Head of caudate nucleus (tissue), 42 donors: ENCODE measurements at places on chromosomes 16 and 17.

DNA sequence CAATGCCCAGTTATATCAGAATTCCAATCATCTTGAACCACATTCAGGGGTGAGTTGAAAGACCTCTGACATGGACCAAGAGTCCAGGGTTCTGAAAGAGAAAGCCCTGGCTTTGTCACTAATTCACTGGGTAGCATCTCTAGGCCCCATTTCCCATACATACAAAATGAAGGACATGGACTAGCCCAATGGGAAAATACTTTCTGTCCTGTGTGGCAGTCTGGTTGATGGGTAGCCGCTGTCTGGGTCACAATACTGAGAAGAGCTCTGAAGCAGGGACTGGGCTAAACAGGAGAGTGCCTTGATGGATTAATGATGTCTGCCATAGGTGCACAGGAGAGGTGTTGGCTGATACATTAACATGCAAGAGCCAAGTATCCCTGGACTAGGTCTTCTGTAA lies 214.3 kb downstream of the RAB11FIP4 start:
- no peak for DNase-seq

- peak; percentile 85 for DNase-seq
Measured at GRCh38 chr16:71230122-71230845, at the start of gene HYDIN. TSS of gene HYDIN (minus strand) at chr16:71230722. CDS start at chr16:71186895, 43,827 bp downstream.

GRCh38 chr16:68752602-68753001 lies 15.5 kb downstream of the CDH1 start:
- no peak for DNase-seq

- DNase-seq: no peak
Measured at GRCh38 chr16:22614271-22614947, 103.7 kb downstream of the NPIPB5 start.

DNA sequence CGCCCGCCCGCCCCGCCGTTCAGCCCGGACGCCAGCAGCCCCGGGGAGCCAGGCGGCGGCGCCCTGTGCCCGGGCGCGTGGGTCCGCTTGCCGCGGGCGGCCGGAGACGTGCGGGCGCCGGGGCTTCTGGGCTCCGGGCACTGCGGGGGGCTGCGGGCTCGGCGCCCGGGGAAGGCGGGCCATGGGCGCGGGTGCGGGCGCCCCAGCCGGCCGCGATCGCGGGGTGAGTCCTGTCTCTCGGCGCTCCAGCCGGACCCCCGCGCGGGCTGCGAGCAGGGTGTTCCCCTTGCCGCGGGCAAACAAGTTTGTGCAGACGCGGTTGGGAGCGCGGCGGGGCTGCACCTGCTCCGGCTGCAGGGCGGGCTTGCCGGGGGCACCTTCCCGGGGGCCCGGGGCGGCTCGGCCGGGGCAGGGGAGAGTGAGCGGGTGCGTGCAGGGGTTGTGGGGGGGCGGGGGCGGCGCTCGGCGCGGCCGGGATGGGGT lies 292 bp downstream of the WSCD1 start:
- peak; percentile 24 for DNase-seq

DNA sequence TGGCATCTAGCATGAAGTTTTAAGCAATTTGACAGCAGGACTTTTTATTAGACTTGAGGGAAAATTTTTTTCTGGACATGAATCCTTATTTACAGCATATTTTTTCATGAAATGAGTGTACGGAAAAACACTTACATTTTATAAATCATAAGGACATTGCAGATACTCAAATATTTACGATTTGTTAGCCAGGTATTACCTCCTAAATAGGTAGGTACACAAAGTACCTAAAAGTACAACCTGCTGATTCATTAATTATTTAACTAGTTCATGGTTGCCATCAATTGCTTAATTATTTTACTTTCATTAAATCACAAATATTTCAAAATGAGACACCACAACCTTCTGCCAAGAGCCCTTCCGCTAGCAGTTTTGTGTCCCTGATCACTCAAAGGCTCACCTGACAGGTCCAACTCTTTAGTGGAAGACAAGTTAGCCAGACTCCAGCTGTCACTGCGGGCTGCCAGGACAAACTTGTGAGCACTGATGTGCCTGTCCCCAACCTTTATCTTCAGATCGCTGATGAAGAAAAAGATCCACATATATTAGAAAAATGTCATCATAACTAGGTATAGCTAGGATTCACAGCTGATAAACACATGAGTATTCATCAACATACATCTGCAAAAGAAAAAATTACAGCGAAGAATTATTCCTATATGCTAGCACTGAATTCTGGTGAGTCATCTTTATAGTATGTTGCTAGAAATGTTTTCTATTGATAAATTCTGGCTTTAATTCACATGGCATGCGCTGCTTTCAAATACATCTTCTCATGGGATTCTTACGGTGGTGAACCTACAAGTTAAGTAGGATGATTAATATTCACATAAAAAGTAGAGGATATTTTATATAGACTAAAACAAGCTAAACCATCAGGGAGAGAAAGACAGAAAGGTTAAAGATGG lies 28.2 kb downstream of the ANKFY1 start:
- no peak for DNase-seq

DNA sequence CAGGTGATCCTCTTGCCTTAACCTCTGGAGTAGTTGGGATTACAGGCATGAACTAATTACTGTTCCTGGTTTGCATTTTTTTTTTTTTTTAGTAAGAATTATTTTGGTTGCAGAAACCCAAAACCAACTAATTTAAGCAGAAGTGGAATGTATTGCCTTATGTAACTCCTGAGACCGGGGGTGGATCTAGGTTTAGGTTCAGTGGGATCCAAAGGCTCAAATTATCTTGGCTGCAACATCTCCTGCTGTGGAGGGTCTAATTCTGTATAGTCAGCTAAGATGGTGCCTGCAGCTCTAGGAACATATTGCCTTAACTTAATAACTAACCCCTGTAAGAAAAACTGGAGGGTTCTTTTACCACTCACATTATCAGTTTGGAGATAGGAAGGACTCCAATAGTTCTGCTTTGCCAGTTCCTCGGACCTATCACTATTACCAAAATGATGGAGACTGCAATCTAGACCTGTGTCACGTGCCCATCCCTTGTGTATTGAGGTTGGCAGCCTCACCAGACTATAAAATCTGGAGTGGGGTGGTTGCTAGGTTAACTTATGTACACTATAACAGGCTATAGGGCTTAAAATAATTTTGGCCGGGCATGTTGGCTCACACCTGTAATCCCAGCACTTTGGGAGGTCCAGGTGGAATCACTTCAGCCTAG lies 8.5 kb downstream of the SNTB2 start:
- DNase-seq: no peak

GRCh38 chr16:813204-813915 lies 12.8 kb upstream of the GNG13 start:
- peak; percentile 73 for DNase-seq
